ENCODE measurements at places on chromosomes 5 and 9.

- DNase-seq = no peak
Observed at GRCh38 chr9:3903906-3904305, 378.1 kb upstream of the RFX3 start.

DNA sequence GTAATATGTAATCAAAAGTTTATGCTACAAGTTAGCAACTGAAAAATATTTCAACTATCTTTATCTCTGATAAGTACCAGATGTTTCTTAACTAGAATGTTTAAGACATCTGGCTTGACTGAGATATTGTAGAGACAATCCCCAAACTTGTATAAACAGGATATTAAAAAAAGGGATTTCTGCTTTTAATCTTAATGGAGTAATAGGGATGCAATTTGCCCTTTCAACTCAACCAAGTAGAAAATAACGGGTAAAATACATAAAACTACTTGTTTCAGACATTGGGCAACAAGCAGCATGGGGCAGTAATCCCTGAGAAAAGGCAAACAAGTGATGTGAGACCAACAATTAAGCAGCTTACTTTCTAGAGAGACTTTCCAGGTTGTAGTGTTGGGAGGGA is 9.4 kb upstream of the ADAMTS12 start:
- no peak for DNase-seq

DNA sequence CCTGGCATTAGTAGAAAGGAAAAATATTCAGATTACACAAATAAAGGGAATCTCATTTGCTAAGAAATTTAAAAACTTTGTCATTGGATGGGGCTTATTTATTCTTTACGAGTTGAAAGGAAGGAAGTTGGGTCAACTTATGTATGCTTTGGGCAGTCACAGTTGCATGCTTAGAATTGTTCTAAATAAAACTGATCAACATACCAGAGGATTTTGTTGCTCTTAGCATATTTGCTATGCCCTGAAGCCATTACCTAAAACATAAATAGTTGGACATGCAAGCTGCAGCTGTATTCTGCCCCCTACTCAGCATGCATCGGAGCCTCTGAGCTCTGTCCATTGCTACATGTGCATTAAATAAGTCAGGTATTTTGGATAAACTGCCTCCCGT is 172.7 kb upstream of the MEF2C start:
- no peak for DNase-seq

DNA sequence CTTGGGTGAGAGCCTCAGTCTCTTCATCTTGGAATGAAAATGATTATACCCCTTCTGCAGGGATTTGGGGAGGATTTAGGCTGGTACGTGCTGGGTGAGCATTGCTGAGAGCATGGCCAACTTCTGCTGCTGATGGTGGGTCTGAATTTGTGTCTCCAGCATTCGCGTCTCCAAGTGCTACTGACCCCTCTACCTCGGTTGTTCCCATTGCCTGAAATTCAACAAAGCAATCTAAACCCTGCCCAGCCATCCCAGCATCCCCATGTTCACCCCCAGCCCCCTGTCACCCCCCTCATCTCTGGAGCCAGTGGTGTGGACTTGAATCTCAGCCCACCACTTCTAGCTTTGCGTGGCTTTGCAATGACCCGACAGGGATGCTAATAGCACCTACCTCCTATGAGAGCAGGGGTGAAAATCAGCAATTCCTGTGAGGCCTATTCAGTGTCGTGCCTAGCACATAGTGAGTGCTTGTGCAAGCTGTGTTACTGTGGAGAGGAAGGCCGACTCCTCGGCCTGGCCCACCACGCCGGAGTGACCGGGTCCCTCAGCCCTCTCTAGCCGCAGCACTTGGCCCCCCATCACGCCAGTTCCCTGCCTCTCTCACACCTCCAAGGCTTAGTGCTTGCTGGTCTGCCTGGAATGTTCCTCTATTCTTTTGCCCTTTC is 43.4 kb upstream of the SH3PXD2B start:
- DNase-seq = no peak

DNA sequence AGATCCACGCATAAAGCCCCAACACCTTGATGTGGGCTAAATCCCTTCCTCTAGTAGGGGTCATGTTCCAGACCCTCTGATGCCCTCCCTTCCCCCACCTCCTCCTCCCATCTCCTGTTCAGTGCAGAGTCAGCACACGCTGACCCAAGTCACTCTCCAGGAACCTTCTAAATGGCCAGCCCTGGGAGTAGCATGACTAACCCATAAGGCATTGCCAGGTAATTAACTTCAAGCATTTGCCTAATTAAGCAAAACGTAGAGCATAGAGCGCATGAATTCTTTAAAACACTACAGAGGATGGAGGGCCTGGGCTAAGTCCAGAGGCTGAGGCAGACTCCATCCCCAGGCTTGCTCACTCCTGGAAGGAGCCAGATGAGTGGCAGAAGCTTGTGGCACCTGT is 276.3 kb upstream of the MSX2 start:
- DNase-seq = no peak

DNA sequence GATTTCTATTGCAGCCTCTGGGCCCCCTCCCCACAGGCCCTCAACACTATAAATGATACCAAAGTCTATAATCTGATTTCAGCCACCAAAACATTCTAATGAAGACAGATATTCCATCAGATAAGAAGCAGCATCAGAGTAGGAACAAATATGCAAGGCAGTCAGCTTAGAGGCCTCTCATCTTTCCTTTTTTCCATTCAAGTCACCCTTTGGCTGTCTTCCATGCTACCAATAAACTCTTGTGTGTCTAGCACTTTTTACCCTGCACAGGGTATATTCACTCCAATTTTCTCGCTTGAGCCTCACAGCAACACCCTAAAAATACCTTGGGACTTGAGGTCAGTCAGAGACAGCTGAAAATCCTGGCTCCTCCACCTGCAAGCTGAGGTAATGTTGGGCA is 193.7 kb downstream of the BRINP1 start:
- no peak for DNase-seq

GRCh38 chr5:3598207-3598606 is 2.6 kb downstream of the IRX1 start:
- no peak for DNase-seq

DNA sequence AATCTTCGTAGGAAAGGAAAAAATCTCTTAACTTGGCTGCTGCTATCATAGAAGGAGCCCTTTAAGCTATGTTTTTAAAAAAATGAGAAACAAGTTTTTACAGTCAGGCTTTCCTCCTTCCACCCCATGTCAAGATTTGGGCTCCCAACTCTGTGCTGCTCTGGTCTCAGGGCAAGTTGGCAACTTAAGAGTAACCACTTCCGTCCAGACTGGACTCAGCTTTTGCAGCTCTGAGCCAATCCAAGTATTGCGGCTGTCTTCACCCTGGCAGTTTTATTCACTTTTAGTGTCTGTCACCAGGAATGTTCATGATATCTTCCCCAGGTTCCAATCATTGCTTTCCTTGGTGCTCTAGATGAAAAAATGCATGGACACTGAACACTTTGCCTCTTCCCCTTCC is 115.9 kb upstream of the GAS1 start:
- no peak for DNase-seq

GRCh38 chr5:3234566-3234965 is 361.1 kb upstream of the IRX1 start:
- DNase-seq = no peak

- DNase-seq = no peak
Observed at GRCh38 chr5:134018154-134018985, 13.6 kb upstream of the VDAC1 start.

DNA sequence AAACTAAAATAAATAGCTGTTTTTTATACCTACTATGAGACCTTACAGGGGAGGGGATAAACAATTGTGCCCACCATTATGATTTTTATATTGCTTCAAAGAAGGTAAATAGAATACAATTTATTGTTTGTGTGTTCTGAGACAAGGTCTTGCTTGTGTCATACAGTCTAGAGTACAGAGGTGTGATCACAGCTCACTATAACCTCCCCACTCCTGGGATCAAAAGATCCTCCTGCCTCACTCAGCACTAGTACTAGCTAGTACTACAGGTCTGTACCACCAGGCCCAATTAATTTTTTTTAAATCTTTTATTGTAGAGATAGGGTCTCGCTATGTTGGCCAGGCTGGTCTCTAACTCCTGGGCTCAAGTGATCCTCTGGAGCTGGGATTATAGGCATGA is 11.3 kb downstream of the TLE1 start:
- no peak for DNase-seq

DNA sequence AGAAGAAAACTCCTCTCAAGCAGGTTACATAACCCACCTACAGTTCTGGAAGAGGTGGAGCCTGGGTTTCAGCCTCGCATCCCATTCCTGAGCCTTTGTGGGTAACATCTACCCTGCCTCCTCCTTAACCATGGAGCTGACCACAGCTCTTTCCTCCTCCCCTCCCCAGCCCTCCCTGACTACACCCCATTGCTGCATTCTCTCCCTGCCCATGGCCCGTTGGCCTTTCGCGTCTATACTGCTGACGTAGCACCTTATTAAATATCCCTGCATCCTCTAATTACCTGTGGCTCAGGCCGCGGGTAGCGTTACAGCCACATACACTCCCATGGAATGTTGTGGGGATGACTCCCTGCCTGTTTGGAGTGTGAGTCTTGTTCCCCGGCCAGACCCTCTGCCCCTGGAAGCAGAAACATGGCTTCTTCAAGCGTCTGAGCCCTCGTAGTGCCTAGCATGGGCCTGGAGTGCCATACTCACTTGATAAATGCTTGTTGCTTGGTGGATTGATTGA is 72.8 kb downstream of the WWC1 start:
- DNase-seq = no peak

DNA sequence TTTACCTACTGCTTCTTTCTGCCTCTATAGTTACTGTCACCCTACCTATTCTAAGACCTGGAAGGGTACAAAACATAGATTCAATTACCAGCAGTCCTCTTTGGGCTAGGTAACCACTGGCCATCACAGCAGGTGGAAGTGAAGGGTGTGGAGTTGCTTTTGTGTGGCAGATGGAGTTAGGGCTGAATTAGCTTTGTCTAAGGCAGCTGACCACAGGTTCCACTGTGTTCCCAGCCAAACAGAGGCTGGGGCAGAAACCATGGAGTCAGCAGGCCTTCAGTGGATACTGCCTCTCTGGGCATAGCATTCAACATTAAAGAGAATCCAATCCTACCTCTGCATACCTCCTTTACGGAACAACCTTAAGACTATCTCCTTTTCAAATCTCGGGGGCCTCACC is 254.2 kb downstream of the RFX3 start:
- DNase-seq = no peak

GRCh38 chr5:98433022-98433421 is 340.4 kb upstream of the RGMB start:
- DNase-seq = no peak

DNA sequence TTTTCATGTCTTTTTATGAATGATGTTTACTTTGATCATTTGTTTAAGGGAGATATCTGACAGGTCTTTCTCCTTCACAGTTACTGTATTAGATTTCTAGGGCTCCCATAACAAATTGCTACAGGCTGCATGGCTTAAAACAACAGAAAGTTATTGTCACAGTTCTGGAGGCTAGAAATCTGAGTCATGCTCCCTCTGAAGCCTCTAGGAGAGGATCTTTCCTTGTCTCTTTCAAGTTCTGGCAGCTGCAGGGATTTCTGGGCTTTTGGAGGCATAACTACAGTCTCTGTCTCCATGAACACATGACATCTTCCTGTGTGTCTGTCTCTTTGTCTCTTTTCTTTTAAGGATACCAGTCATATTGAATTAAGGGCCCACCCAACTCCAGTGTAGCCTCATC is 557.3 kb upstream of the SEMA6A start:
- DNase-seq = no peak

DNA sequence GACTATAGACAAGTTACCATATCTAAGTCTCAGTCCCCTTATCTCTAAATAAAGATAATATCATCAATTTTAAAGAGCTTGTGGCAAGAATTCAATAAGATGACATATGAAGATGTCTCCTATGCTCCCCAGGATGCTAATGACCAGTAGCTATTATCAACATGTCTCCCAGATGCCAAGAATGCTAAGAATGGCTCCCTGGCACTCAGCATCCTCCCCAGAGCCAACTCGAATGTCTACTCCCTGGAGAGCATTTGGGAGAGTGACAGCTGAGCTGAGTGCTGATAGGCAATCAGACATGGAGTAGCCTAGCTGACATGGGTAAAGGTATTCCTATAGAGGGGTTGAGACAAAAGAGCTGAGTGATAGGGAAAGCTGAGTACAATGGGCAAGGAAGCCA is 15.9 kb downstream of the P4HA2 start:
- no peak for DNase-seq

DNA sequence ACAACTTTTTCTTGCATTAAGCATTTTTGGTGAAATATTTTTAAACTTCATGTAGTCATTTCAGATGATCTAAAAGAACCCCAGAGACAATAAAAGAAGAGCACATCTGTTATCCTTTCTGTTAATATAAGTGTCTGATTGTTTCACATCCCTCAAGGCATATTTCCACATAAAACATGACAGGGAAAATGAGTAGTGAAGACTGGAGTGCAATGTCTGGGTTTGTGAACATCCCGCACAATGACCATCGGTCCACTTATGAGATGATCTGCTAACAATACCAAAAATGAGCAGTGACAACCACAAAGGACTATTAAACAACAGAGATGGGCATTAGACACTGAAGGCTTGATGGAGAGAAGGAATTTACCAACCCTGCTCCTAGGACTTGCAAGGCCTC is 209.1 kb downstream of the NR2F1-AS1 start:
- no peak for DNase-seq

DNA sequence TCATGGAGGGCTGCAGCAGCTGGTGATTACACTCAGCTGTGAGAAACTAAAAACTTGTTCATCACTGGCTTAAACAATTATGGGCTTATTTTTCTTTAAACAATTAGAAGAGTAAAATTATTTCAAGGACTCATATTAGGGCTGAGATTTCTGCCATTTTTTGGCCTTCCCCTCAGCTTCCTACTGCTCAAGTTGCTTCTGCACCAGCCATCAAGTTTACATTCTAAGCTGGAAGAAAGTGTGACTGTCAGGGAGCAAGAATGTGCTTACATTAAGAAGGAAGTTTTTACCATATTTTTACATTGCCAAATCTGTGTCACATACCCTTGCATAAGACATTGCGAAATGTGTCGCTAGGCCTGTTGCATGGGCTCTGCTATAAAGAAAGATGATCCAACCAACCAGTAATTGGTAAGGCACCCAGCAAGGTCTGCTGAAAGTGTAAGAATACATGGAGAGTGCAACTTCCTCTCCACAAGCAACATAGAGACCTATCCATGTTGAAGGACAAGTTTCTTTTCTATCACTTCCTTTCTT is 260.3 kb upstream of the CDH10 start:
- DNase-seq = no peak

DNA sequence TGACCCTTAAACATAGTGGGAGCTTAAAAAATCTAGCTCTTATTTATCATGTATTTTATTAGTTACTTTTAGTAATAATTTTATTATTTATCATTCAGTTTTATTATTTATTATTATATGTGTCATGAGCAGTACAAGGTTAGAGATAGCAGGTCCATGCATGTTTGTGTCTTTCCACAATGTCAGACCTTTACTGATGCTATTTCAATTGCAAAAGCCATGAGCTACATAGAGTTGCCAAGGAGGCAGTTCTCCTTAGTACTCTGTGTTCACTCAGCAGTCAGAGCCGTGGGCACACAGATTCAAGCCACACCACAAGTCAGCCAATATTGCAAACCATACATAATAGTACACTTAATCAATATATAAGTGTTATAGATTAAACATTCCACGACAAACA is 157.9 kb upstream of the NTRK2 start:
- no peak for DNase-seq

GRCh38 chr9:107976767-107977166 is 487.2 kb upstream of the KLF4 start:
- no peak for DNase-seq

- DNase-seq = no peak
Observed at GRCh38 chr5:156402387-156402921, 75.5 kb downstream of the SGCD start.

Measured in kidney capillary endothelial cell (primary cell).